ENCODE measurements at places on chromosomes 6 and 20. TPM values are rescaled to one million over a fixed set of nuclear protein-coding genes. Genes with fewer than 3 reads are reported as not detected.

FAM209B gene
- total RNA-seq, result not detected

VIP gene
- total RNA-seq, result 0.33 TPM

BTNL2 gene
- not detected for total RNA-seq

DNA sequence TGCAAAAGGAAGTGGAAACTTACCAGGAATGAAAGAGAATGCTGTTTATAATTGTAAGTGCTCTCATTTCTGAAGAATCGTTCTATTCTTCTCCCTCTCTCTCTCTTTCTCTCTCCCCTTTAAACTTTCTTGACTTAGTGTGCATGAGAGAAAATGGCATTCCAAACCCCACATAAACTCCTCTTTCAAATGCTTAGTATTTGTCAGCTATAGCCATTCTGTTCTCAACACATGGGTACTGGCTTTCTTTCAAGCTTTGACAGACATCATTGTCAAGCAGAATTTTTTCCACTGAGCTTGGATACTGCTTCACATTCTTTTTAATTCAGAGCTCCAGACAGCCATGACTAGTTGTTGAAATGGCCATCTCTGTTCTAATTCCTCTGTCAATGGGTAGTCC lies 51.1 kb upstream of the PREP start:
- DNase-seq, result no peak

DNA sequence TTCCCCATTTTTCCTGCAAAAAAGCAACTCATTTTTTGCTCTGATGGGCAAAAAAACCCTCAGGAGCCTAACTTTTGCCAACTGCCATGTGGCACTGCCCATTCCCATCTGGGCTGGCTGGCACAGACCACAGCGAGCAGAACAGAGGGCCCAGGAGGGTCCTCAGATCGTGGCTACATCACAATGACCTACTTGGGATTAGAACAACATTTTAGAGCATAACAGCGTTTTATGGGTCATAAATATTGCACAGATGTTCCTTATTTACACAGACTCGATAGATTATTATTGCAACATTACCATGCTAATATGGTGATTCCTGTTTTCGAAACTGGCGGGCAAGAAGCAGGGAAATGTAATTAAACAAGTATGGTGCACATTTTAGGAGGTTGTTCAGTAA lies 28.0 kb downstream of the PTPRT start:
- no peak for DNase-seq

GRCh38 chr6:150514806-150515380 lies 84.8 kb upstream of the PLEKHG1 start:
- no peak for DNase-seq

DNA sequence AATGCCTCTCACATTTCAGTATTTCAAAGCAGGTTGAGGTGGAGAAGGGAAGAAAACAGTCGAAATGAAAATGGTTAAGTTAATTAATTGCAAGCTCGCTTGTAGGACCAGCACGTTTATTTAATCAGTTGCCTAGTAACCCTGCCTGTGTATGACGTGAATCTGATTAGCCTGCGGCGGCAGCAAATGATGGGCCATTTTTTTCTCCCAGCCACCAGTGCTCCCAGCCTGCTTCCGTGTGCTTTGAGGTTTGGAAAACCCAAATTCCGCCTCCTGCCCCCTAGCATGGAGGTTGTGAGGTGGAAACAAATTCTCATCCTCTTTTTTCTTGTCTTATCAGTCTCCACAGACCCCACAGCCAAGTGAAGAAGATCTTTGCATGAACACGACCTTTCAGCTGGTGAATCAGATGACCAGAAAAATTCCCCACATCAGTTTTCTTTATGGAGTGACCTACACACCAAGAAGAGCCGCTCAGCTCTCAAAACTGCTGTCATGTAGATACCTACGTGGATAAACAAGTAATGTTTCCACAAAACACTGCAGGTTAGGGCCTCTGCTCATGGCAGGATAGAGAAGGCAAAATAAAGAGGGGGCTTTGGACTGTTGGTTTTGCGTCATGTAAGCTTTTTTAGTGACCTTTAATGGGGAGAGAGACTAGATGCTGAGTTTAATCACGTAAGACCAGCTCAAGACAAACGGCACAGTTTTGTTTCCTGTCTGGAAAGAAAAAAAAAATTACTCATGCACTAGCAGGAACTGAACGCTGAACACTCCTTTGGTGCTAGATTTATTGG lies 572.9 kb upstream of the NOX3 start:
- no peak for DNase-seq

DNA sequence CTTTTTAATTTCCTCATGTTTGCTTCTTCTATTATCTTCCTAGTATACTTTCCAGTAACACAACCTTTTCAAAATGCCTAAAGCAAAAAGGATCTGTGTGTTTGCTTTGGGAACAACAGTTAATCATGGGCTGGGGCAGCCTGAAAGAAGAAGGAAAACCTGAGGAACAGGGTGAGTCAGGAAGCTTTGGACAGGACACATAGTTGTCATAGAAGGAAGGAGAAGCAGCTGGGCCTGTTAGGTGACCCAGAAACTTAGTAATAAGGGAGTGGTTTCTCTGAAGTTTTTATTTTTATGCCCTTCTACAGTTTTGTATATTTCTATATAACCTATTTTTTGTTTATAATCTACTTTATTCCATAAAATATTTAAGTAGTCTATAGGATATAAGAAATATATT lies 61.4 kb downstream of the CD24 start:
- DNase-seq, result no peak

DNA sequence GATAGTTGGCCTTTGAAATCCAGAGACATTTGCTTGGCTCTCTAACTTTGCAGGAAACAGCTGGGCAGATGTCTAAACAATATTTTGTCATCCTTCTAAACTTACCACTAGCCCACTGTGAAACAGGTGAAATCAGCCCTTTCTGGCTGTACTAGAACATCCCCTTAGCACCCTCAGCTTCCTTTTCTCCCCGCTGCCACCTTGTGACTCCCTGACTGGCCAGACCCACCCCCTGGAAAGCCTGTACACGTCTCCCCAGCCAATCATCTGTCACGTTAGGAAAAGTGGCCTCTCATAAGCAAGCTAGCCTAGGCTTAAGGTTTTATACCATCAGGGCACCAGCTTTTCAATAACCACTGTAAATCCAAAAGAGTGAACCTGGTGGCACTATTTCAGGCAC lies 88.6 kb upstream of the E2F3 start:
- DNase-seq, result no peak
